ENCODE measurements at places on chromosomes 12 and 14.
A peak's percentile ranks its signal among the peaks of the same experiment; 100 is the strongest.

- no peak for DNase-seq
These were observed 59.0 kb downstream of the NTN4 start for GRCh38 chr12:95731519-95731958.

DNA sequence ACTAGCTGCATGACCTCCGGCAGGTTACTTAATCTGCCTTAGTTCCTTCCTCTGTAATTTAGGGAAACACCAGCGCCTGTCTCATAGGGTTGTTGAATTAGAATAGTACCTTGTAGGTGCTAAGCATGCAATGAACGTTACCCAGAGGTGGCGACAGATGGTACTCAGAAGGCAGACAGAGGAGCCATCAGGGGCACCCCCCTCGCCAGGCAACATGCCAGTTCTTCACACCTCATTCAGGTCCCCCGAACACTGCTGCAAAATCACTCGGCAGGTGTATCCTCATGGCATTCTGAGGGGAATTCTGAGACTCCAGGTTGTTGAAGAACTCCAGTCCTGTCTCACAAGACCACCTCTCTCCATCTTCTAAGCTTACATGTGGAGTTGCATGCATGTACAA is 10.1 kb downstream of the ISM2 start:
- no peak for DNase-seq

GRCh38 chr14:105290621-105291346 is 10.0 kb downstream of the BRF1 start:
- DNase-seq: no peak

DNA sequence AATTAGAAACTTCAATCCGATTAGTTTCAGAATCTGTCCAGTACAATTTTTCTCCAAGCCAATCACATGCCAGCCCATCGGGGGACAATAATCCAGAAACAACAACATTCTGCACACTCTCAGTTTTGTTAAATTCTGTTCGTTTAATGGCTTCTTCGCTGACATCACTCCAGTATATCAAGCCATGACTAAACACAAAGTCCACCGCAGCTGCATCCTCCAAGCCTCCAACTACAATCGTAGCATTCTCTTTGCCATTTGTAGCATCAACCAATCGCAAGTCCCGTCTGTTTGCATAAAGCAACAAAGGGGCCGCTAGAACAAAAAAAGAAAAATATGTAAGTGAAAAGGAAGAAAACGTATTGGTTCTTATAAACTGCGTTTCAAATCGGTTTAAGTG is 22.5 kb downstream of the LRP6 start:
- DNase-seq: no peak

GRCh38 chr14:66041582-66041981 is 444.6 kb upstream of the CCDC196 start:
- DNase-seq: no peak

GRCh38 chr14:46989566-46989965 is 338.0 kb upstream of the RPL10L start:
- DNase-seq: no peak

DNA sequence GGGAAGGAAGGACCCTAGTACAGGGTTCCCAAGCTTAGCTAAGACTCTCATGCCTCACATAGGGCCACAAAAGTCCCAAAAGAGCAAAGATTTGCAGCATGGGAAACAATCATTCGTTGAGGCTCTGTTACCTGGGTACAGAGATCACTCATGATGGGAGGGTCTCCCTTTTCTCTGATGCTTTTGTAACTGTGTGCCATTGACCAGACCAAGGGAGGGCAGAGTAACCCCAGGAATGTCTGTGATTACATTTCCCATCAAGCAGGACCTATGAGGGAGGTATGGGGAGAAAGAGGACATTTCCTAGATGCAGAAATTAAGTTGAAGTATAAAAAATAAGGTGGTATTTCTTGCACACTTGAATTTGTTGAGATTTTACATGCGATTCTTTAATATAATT is 16.4 kb upstream of the DLGAP5 start:
- no peak for DNase-seq

- no peak for DNase-seq
These were observed 772.9 kb downstream of the MED13L start for GRCh38 chr12:115504306-115505290.

DNA sequence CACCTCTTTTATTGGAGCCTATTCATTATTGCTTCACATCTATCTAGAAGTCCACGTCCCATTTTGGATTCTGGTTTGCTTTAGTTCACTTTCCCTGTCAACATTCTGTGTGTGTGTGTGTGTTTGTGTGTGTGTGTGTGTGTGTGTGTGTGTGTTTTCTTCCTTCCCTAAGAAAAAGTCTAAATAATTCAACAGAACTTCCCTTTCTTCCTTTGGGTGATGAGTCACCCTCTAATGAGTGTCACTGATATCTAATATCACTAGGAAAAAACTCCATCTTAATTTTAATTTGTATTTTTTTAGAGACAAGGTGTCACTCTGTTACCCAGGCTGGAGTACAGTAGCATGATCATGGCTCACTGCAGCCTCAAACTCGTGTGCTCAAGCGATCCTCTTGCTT is 234.2 kb downstream of the TTC8 start:
- DNase-seq: no peak

- DNase-seq: no peak
These were observed 23.6 kb downstream of the BATF start for GRCh38 chr14:75545907-75546306.

DNA sequence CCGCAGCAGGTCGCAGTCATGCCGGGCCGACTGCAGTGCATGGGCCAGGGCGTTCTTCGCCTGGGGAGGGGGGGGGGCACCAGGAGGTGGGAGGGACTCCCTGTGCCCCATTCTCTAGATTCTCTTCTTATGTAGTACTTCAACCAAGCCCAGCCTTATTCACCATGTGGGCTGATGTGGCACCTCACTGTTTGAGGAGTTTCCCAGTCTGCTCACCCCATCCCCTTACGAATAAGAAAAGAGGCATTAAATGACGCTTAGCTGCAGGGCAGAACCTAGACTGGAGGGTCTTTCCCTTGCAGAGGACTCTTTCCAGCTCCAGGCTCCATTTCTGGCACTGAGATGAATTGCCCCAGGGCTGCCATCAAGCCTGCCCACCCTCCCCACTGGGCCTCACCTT is 12.2 kb downstream of the CMTM5 start:
- DNase-seq: no peak

- DNase-seq: peak; percentile 93
These were observed 4.5 kb downstream of the AJUBA start for GRCh38 chr14:22977684-22978486.

GRCh38 chr14:67438969-67439368 is 27.0 kb upstream of the PLEK2 start:
- no peak for DNase-seq

DNA sequence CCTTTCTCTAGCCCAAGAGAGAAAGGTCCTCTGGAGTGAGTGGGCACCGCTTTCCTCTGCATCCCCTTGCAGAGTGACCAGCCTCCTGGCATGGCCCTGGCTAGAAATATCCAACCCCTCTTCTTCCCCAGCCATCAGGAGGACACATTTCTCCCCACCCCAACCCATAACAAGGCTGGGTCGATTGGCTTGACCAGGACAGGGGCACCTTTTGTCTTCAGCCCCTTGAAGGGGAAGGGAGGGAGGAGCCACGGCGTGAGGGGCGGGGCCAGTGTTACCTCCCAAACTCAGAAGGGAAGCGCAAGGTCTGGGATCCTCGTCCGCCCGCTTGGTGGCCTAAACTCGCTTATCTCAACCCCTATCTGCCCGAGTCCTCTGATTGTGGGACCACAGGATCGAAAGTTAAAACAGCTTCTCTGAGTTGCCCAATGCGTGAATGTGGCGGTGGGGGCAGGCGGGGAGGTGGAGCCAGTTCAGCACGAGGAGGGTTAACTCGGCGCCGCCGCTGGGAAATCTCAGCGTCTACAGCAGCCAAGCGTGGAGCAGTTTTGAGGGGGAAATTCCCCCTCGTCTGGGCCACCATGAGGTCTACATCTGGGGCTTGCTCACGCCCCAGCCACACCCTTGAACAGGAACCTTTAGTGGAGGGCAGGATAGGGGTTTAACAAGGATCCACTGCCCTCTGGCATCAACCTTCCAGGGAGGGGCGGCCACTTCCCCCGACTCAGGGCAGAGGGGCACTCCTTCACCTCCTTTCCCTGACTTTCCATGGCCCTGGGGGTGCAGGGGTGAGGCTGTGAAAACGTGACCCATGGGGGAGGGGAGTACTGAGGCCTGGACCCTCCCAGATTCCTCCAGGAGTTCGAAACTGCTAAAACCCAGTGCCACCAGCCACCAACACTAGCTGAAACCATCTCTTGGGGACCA is 795 bp downstream of the STAT6 start:
- peak; percentile 93 for DNase-seq

GRCh38 chr14:102795060-102795925 is 18.0 kb downstream of the TRAF3 start:
- DNase-seq: peak; percentile 91

- no peak for DNase-seq
These were observed 9.4 kb upstream of the NT5DC3 start for GRCh38 chr12:103850429-103850828.

GRCh38 chr14:51652168-51653078 is 713 bp downstream of the FRMD6 start:
- DNase-seq: peak; percentile 64

DNA sequence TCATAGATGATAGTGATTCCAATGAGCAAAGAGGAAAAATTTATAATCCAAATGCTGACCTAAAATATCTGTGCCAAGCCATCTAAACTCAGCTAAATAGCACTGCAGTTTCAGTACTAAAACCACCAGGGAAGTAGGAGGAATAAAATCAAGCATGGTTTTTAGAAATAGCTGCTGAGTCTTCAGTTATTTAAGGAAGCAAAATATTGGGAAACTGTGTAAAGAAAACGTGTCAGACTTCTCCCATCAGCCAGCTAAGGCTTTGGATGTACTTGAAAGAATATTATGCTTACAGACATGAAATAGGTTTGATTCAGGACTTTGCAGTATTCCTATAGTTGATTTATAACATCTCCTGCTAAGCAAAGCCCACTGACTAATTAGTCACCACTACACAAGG is 24.7 kb downstream of the CLEC2D start:
- DNase-seq: no peak

- DNase-seq: no peak
These were observed 23.6 kb downstream of the TRHDE start for GRCh38 chr12:72295744-72296143.
